Esophagus squamous epithelium (tissue), 5 donors: ENCODE measurements at places on chromosomes 11 and 22.

GRCh38 chr22:44439356-44440223 is 58.4 kb downstream of the RTL6 start:
- no peak for DNase-seq

GRCh38 chr11:64558065-64558745 is 32.8 kb upstream of the SLC22A12 start:
- no peak for DNase-seq

GRCh38 chr22:32685512-32685911 is 116.0 kb upstream of the TIMP3 start:
- DNase-seq, result no peak

DNA sequence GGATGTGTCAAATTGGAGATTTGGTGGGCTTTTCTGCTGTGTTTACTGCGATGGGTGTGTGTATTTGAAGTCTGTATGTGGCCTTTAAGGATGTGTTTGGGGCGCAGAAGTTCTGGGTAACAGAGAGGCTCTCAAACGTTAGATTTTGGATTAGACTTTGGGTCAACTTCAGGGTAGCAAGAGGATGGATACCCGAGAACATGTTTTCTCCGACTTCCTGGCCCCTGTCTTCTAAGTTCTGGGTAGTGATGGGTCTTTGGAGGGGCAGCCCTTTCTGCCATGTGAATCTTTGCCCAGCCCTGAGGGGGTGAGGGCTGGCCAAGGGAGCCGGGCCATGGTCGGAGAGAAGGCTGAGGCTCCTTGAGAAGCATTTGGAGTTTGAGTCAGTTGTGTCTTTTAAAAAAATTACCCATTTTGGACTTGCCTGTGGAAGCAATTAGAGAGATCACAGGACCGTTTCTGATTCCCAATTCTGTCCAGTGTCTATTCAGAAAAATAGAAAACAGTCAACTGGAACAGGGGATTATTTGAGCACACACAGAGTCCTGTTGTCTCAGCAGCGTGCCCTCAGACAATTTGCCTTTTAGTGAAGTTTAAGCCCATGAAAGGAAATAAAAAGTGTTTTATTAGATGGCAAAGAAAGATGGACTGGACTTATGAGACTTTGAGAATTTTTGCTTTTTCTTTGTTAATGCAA is 114.4 kb downstream of the PTPRJ start:
- DNase-seq, result no peak

DNA sequence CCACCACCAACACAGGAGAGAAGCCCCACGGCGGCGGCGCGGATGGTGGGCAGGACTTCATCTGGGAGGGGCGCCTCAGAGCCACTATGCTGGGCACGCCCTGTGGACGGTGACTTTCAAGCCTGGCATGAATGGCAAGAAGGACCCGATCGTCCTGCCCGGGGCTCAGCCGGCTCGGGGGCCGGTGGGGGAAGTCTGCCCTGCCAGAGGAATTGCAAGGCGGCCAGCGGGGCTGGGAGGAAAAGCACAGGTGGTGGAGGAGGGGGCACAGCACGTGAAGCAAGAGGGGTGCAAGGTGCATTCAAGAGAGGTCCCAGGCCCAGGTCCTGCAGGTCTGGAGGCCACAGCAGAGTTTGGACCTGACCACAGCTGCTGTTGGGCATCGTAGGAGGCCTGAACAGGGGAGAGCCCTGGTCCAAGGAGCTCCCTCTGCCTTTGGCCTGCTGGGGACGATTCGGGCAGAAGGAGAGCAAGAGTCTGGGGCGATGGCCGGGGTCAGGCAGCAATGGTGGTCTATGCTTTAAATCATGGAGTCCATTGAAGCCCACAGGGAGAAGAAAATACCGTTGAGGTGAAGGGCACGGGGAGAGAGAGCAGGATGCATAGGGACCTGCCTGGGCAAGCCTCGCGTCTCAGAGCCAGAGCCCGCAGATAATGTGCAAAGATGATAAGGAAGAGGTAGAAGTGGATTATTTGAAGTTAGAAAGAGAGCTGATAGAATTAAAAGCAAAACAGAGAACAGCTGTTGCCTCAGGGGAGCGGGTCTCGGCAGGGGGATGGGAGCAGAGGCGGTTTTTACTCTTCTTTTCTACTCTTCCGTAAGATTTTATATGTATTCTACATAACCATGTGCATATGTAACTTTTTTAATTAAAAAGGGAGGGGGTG is 82.6 kb upstream of the SHISAL1 start:
- DNase-seq, result no peak

- no peak for DNase-seq
These were observed 367.4 kb upstream of the CHORDC1 start for GRCh38 chr11:90590286-90590685.
